ENCODE measurements at places on chromosomes 6 and 20.

- no peak for DNase-seq
These were observed 13.1 kb upstream of the BCAS1 start for GRCh38 chr20:54083459-54083858.

DNA sequence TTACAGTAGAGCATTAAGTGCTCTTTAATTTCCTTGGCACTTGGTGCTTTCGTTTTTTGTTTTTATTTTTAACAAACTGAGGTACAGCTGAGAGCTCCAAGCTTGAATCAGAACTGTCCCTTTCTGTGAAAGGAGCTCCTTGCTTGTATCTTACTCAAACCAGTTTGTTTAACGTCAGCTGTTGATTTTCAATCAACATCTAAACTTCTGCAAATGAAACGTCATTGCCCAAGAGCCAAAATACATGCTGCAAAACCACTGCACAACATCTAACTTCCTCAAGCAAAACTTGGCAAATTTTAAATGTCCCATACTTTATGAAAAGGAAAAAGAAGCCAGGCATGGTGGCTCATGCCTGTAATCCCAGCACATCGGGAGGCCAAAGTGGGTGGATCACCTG lies 15.2 kb downstream of the VNN2 start:
- no peak for DNase-seq

GRCh38 chr20:33812152-33812849 lies 1.2 kb downstream of the CHMP4B start:
- DNase-seq = no peak

DNA sequence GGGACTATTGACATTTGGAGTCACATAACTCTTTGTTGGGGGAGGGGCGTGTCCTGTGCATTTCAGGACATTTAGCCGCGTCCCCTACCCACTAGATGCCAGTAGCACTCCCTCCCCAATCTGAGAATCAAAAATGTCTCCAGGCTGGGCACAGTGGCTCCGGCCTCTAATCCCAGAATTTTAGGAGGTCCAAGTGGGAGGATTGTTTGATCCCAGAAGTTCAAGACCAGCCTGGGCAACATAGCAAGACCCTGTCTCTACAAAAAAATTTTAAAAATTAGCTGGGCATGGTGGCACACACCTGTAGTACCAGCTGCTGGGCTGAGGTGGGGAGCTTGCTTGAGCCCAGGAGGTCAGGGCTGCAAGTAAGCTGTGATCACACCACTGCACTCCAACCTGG lies 2.1 kb upstream of the PREX1 start:
- no peak for DNase-seq

DNA sequence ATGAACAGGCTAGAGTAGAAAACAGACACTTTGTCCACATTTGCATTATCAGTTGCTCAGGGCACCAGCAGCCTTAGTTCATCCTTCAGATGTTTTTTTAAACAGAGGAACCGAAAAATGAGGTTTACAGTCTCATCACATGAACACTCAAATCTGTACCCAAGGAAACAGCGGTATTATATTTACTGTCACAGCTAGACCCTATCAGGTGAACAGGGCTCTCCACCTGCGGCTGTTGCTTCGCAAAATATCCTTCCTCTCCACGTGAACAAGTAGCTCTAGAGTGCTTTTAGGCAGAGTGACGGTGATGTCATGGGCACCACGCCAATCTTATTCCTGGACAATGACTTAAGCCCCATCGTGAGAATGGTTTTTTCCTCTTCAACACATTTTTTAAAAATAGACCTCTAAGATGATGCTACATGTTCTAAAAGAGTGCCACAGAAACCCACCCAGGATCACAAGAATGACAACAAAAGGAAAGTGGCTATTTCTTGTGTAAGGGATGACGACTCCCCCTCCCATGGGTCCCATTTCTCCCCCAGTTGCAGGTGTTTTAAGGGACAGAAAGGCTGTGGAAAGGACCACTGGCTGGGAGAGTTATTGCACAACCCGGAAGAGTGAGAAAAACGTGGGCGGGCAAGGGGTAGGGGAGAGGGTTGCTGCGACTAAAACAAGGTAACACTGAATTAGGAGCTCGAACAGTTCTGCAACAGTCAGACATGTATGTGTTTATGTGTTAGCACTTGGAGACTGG lies 77.7 kb downstream of the EFHC1 start:
- no peak for DNase-seq

GRCh38 chr6:36386495-36387439 lies 702 bp downstream of the ETV7 start:
- DNase-seq = no peak

DNA sequence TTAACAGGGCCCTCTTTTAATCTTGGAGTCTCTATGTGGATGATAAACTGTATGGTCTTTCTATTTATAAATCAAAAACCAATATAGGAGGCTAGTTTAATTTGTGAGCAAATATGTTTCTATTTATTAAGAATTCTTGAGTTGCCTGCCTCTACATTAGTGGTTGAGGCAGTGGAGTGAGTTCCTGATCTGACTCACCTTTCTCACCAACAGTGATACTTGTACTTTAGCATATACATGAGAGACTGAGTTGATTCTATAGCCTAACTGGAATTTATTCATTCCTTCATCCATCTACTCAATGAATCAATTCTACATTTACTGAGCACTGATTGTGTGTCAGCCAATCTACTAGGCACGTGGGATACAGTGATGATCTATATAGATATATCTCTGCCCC lies 126.9 kb downstream of the TRMT11 start:
- no peak for DNase-seq

GRCh38 chr6:83985308-83985713 lies 48.3 kb upstream of the MRAP2 start:
- DNase-seq = no peak

DNA sequence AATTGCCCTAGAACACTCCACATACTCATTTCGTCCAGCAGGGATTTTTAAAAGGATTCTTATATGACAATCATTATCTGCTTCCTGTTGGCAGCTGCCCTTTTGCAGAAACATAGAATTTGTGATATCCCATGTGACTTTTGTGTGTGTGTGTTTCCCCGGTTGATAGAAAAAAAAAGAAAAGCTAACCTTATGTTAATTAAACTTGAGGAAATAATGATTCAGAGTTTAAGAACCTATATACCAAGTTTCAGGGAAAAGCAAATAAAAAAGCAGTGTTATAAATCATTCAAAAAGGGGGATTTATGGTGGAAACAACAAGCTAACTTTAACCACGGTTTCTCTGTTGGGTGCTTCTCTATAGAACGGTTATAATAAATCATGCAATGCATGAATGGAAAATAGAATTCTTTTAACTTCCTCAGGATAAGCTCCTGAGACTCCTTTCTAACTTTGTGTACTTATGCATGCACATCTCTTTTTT lies 826.9 kb upstream of the EYS start:
- DNase-seq = no peak

DNA sequence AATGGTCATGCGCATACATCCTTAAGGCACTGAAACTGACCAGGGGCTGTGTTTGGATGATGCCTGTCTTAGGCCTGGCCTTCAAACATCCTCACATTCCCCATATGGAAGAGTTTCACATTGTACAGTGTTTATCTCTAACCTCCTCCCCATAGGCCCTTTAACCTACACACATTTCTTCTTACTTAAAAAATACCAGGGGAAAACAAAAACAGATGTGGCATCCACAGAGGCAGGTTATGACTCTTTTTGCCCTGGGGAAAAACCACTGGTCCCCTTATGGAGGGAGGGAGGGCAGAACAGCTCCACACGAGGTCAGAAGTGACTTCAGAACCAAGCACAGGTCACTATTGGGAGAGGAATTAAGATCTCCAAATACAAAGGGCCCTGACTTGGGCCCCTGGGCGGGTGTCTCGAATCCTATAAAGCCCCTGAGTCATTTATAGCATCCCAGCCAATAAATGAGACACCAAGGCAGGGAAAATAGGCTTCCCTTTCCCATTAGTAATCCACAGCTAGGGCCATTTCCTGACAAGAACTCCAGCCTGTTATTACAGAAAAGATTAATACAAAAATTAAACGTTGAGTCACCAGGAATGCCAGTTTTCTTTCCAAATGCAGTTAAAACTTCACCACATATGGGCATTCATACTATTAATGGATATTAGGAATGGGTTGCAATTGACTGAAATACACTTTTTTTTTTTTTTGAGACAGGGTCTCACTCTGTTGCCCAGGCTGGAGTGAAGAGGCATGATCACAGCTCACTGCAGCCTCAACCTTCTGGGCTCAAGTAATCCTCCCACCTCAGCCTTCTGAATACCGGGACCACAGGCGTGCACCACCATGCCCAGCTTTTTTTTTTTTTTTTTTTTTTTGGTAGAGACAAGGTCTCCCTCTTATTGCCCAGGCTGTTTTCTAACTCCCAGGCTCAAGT lies 107.2 kb downstream of the ATP9A start:
- no peak for DNase-seq

GRCh38 chr6:125794342-125795137 lies 3.8 kb downstream of the NCOA7 start:
- no peak for DNase-seq

GRCh38 chr6:147821295-147821897 lies 312.9 kb downstream of the SAMD5 start:
- no peak for DNase-seq

GRCh38 chr20:24733416-24733815 lies 215.7 kb upstream of the CST7 start:
- DNase-seq = no peak

DNA sequence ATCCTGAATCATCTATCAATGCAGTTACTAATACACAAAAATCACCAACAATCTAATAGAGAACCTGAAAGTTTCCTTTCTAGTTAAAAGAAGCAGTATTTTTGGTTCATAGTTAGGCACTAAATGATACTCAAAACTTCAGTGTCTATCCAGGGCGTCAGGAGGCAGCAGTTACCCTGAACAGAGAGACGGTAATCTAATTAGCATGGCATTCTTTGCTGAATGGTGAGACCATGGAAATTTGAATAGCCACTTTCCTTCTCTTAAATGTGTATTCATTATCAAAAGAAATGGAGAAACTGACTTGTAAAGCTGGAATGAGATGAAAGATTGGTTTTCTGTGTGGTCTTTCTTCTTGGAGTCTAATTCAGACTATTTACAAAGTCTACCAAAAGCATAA lies 146.6 kb upstream of the BMP5 start:
- no peak for DNase-seq

GRCh38 chr20:24160563-24161281 lies 172.1 kb upstream of the GGTLC1 start:
- peak; percentile 78 for DNase-seq

DNA sequence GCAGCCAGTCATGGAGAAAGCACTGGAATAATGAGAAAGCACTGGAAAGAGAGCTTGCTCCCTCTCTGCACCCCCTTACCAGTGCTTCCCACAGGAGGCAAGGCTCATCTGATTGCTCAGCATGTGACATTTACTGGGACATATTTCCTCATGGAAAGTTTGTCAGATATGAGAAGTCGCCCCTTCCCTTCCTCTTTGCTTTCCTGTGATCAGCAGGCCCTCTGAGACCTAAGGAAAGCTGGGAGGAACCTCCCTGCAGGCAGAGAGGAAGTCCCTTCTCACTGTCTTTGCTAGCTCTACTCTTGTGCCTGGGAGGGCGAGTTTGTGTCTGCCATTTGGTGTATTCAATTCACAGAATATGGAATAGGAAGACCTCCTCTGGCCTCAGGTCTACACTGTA lies 283.8 kb downstream of the ALDH8A1 start:
- DNase-seq = no peak

DNA sequence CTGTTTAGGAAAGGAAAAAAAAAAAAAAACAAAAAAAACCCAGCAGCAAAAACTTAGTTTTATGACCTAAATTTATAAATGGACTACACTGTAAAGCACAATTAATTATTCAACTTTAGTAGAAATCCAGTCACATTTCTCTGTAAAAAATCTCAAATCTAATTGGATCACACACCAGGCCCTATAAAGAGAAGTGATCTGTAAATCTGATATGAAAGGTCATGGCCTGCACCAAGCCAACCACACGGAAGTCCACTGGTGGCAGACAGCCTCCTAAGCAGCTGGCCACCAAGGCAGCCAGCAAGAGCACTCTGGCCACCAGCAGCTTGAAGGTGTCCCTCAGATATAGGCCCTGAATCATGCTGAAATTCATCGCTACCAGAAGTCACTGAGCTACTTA lies 131.6 kb downstream of the HFE start:
- no peak for DNase-seq

GRCh38 chr6:14863902-14864850 lies 381.7 kb upstream of the JARID2 start:
- DNase-seq = peak; percentile 92

DNA sequence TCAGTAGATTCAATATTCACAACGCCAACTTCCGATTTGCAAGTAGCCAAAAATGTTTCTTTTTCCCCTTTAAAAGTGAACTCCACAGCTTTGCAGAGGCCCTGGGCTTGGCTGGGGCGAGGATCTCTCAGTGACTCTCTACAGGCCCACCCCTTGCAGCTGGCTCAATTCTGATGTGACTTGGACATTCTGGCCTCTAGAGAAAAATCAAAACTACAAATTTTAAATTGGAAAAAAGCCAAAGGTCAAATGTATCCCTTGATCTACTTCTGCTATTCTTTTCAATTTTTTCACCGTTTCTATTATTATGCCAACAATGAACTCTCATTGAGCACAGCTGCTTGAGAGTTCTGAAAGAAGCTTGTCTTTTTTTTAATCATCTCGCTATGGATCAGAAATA lies 245.9 kb upstream of the HS3ST5 start:
- DNase-seq = no peak

DNA sequence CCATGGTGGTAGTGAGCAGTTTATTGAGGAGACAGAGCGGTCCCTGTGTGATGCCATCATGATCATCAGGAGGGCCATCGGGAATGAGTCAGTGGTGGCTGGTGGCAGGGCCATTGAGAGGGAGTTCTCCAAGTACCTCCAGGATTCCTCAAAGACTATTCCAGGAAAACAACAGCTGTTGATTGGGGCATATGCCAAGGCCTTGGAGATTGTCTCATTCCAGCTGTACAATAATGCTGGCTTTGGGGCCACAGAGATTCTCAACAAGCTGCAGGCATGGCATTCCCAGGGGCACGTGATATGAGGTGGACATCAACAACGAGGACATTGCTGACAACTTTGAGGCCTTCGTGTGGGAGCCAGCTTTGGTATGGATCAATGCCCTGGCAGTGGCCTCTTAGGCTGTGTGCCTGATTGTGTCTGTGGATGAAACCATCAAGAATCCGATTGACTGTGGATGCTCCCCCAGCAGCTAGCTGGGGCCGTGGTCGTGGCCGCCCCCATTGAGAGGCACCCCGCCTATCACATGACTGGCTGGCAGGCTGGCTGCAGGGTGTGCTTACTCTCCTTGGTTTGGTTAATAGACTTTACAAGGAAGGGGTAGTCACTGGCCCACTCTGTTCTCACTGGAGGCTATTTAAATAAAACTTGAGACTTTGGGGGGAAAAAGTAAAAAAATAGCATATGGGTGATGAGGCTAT lies 16.7 kb downstream of the RAET1E start:
- DNase-seq = no peak

GRCh38 chr20:5548902-5549599 lies 201.2 kb upstream of the SHLD1 start:
- no peak for DNase-seq

GRCh38 chr6:5328800-5329199 lies 67.5 kb downstream of the FARS2 start:
- DNase-seq = no peak
